ENCODE measurements at places on chromosomes 4 and X. TPM values are rescaled to one million over a fixed set of nuclear protein-coding genes. Genes with fewer than 3 reads are reported as not detected.

Gene GATA1
- polyA plus RNA-seq: not detected

Gene TACR3
- polyA plus RNA-seq: not detected

Gene FGD1
- 5.0 TPM for polyA plus RNA-seq

Gene RPL9
- 1,288 TPM for polyA plus RNA-seq

Gene CCDC160
- polyA plus RNA-seq: 0.34 TPM
